ENCODE measurements at places on chromosomes 1 and 21.

DNA sequence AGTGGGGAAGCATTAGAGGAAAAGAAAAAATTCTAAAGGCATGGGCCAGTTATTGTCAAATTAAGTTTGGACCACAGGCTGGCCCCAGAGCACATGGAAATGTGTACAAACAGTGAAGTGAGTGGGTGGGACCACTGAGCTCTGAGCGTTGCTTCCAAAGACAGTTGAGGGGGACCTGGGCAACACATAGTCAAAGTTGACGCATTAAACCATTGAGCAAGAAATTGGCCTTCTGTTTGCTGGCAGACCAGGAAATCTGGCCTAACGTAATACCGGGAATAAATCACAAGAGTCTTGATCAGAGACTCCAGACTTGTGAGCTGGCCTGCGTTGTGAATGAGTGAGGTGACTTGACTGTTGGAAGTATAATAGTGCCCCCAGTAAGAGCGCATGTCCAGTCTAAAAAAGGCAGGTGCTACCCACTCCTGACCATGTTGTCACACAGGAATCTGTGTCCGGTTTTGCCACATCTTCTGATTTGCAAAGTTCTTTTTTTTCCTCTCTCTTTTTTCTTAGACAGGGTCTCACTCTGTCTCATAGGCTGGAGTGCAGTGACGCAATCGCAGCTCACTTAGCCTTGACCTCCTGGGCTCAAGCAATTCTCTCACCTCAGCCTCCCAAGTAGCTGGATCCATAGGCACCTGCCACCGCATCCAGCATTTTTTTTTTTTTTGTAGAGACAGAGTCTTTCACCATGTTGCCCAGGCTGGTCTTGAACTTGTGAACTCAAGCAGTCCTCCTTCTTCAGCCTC lies 10.7 kb downstream of the EPHB2 start:
- no peak for DNase-seq

DNA sequence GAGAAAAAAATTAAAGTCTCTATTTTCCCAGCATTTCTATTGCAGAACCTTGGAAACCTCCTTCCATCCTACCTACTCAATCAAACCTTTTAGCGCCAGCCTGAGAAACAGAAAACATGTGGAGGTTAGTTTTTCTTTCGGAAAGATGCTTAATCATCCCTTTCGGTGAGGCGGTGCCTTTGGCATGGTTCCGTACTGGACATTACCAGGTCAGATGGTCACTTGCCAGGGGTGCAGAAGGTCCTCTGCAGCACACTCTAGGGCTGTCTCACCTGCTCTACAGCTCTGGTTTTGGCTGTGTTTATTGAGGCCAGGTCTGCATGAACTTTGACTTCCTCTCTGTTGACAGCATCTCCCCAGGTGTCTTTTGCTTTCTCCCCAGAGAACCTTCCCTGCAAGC lies 121.5 kb downstream of the PLD5 start:
- DNase-seq, result no peak

DNA sequence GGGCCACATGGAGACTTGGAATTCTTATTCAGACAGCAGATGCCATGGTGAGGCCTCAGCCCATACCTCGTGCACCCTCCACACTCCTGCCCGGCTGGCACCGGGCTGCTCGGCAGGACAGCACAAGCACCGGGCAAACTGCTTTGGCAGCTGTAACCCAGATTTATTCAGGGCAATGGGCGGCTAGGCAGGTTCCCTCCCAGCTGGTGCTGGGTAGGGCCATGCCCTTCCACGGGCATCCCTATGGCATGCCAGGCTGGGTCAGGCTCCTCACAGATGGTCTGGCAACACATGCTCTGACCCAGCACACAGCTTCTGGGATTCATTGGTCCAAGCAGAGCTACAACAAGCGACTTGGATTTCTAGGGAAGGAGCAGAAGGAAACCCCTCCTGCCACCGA lies 53.4 kb downstream of the ATP1A1 start:
- no peak for DNase-seq

GRCh38 chr1:230425252-230426091 lies 660 bp downstream of the PGBD5 start:
- DNase-seq, result peak; percentile 16

- peak; percentile 49 for DNase-seq
These were observed 2.0 kb downstream of the LORICRIN start for GRCh38 chr1:153261281-153262069.

DNA sequence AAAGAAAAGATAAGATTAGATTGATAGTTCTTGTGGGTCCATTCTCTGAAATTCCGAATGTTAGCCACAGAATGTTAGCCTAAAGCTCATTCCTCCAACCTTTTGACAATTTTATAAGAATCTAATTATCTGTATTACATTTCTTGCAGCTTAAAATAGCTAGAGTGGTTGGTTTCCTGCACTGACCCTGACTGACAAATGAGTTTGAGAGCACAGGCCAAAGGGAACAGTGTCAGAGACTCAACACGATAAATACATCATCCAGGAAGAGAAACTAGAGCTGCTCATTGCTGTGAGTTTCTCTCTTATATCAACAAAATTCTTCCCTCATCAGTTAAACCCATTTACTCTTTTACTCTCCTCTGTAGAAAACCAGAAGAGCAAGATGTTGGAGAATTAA lies 82.1 kb upstream of the PPM1J start:
- no peak for DNase-seq

GRCh38 chr1:24528744-24529143 lies 26.1 kb downstream of the RCAN3 start:
- DNase-seq, result no peak

DNA sequence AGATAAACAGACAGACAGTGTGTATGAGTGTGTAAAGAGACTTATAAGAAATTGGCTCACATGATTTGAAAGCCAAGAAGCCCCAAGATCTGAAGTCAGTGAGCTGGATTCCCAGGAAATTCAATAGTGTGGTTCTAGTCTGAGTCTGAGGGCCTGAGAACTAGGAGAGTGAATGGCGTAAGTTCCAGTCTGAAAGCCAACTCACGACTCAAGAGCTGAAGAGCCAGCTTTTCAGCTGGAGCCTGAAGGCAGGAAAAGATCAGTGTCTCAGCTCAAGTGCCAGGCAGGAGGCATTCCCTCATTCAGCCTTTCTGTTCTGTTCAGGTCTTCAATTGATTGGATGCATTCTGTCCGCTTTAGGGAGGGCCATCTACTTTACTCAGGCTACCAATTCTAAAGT lies 257.2 kb downstream of the PLPP3 start:
- peak; percentile 79 for DNase-seq

GRCh38 chr1:85334962-85335361 lies 58.5 kb upstream of the BCL10 start:
- no peak for DNase-seq

- DNase-seq, result no peak
These were observed 16.2 kb upstream of the POFUT2 start for GRCh38 chr21:45303751-45304475.

GRCh38 chr21:43345746-43346409 lies 81.1 kb downstream of the SIK1 start:
- DNase-seq, result no peak

DNA sequence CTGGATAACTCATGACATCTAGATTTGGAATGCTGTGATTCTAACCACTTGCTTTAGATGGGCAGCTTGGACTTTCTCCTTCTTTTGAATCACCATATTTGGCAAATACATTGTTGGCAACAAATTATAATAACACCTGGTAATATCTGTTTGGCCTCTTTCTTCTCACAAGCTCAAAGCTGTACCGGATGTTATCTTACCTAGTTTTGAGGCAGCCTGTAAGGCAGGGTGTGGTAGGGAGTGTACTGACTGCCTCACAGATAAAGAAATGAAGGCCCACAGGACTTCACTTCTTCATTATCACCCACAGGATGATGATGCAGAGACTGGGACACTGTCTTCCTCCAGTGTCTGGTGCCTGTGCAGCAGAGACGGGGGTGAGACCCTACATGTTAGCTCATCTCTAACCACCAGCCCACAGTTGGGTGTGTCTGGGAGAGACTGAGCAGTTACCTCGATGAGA lies 28.5 kb downstream of the TUFT1 start:
- DNase-seq, result no peak

DNA sequence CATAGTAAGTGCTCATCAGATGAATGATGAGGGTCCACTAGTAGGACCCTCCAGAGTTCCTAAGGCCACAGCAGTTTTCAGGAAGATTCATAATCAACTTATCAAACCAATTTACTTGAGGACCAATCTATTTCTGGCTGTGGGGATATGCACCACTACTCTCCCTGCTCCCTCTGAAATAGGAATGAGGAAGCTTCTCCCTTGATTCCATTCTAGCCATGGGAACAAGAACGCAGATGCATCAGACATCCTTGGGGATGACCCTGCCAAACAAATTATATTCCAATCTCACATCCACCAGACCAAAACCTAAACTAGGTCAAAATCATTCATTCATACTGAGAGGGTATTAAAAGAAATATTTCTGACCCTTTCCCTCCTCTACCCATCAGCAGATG lies 31.5 kb downstream of the JAK1 start:
- no peak for DNase-seq

DNA sequence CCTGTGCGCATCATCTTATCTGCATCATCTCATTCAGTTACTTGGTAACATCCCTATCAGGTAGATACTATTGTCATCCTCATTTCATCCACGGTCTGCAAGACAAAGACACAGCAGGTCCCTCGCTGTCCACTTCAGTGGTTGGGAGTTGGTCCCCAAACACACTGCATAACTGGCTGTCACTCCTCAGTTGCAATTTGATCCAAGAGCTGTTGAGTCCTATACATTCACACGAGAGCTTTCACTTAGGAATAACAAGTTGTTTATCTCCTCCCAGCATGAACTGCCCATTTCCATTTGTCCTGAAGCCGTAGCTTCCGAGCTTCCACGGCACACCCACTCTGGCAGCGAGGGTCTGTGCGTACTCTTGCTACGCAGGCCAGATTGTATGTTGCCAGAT lies 472.0 kb downstream of the CAMTA1 start:
- DNase-seq, result no peak

- no peak for DNase-seq
These were observed 151.2 kb downstream of the MATN1 start for GRCh38 chr1:30572192-30572591.

GRCh38 chr1:103084181-103084580 lies 24.1 kb downstream of the COL11A1 start:
- DNase-seq, result no peak

- peak; percentile 8 for DNase-seq
These were observed 32.4 kb downstream of the KCTD3 start for GRCh38 chr1:215599418-215600074.

GRCh38 chr1:72280131-72280530 lies 2.2 kb downstream of the NEGR1 start:
- peak; percentile 27 for DNase-seq

- DNase-seq, result no peak
These were observed 26.6 kb downstream of the C8B start for GRCh38 chr1:56939209-56939608.

GRCh38 chr1:101344745-101345144 lies 107.9 kb downstream of the S1PR1 start:
- no peak for DNase-seq

DNA sequence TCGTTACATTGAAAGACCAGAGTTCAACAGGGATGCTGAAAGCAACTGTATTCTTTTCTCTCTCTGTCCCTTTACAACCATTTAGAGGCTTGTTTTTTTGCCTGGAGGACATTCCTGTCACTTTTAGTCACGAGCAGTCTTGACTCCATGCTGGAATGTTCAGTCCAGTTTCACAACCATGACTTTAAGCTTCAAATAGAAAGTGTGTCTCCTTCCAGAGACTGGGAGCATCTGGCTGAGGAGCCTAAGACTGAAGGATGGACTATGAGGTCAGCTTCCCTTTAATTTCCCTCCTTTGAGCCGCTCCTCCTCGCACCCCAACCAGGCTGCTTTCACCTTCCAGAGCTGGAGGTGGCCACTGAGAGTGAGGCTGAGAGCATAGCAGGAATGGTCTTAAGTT lies 10.5 kb upstream of the RYR2 start:
- DNase-seq, result peak; percentile 38

DNA sequence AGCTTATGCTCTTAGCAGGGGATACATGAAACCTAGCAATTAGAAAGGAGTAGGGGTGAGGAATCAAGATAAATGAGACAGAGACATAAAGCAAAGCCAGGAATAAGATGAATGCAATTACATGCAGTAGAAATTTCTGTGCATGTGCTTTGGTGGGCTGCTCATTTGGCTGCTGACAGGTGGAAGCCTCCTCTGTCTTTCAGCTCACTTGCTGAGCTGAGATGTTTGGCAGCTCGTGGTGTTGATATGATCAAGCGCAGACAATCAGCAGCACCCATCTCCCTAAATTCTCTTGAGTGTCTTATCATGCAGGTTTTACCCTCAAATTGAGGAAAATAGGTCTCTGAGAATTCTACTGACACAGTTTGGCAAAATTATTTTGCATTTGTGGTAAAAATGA lies 108.3 kb upstream of the CD34 start:
- DNase-seq, result no peak

GRCh38 chr1:77279929-77280328 lies 1.9 kb upstream of the AK5 start:
- no peak for DNase-seq

DNA sequence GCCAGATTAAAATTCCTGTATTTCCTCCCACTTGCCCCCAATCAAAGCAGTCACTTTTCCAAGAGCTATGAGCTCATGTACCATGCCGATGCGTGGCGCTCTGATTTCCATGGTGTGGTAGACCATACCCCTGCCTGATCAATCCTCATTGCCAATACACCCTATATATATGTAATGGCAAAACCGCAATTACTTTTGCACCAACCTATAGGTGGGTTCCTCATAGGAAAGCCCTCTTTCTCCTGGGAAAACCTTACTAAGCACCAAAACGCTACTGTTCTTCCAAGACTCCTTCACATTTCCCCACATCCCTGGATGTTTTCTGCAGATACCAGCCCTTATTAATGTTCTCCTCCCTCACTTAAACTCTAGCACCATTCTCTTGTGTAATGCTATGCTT lies 11.0 kb downstream of the KCNJ6 start:
- DNase-seq, result no peak

- DNase-seq, result peak; percentile 68
These were observed 33.2 kb downstream of the NHLH2 start for GRCh38 chr1:115807723-115808122.

DNA sequence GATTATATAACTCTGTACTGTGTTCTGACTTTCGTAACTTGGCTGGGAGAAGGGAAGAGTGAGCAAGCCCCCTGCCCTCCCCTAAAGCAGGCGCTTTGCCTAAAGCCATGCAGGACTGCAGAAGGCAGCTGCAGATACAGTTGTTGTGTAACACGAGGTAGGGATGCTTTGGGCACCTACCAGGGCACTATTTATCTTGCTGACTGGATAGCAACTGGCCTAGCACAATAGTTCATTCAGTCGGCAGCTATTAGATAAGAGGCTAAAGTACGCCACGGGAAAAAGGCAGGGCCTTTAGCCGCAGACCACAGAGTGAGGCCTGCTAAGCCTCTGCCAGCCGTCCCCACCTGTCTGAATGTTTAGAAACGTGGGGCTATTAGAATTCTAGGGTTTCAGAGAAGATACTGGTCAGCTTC lies 80.9 kb downstream of the TTC3 start:
- peak; percentile 78 for DNase-seq

DNA sequence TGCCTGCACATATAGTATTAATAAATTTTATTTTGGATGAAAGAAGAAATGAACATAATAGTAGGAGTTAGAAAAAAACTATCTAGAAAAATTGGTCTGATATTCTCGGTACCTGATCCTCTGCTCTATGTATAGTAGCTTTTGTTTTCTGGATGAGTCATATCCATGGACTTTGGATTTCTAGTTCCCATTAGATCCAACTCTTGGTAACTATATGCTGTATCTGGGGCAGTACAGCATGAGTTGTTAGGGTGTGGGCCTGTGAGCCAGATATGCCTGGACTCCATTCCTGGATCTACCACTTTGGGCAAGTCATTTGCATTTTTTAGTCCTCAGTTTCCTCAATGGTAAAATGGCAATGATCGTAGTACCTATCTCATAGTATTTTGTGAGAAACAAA lies 372.2 kb upstream of the PKN2 start:
- no peak for DNase-seq

GRCh38 chr1:245842106-245842505 lies 665.0 kb downstream of the SMYD3 start:
- no peak for DNase-seq

Data from muscle of leg (tissue), 16 donors.